Testis (tissue), 5 donors: ENCODE measurements at places on chromosomes 7 and 10.
A peak's percentile ranks its signal among the peaks of the same experiment; 100 is the strongest.

GRCh38 chr10:35413985-35414861 lies 77.9 kb downstream of the CCNY start:
- no peak for DNase-seq

DNA sequence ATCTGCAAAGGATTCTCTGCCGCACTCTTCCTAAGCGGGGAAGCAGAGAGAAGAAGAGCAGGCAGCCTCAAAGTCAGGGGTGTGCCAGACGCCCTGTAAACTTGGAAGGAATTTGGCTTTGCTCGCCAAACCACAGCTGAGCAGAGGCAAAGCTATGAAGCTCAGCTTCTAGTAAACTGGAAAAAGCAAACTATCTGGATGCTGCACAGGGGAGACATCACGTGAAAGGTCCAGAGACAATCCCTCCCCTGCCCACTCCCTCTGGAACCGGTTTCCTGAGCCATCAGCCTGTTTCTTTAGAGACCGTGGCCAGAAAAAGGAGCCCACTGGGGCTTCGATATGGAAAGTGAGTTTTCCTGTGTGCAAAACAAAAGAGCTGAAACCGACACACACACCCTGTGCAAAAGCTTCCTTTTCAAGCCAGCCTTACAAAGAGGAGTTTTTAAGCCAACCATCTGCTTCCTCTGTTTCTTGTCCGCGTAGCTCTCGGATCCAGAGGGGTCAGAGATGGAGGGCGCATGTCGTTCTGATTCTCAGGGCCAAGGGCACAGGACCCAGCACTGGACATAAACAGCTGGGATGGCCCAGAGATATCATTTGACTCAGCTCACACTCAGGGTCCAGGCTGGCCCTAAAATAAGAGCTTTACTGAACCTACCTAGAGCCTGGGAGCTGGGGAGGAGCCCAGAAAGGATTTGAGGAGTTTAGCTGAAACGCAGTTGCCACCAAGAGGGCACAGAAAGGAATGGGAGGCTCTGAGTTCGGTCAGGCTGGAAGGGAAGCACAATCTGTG lies 58.2 kb upstream of the DNAAF5 start:
- peak; percentile 83 for DNase-seq

DNA sequence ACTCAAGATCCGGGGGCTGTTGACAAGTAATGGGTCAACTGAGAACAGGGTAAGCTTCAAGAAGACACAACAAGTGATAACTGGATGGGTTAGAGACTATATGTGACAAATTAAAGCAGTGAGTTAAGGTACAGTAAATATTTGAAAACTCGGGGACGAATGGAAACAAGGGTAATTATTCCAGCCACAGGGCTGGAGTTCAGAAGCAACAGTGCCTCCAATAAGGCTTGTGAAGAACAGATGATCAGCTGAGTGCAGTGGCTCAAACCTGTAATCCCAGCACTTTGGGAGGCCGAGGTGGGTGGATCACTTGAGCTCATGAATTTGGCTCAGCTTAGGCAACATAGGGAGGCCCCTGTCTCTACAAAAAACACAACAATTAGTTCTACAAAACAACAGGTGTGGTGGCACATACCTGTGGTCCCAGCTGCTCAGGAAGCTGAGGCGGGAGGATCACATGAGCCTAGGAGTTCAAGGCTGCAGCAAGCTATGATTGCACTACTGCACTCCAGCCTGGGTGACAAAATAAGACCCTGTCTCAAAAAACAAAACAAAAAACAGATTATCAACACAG lies 20.5 kb upstream of the DLD start:
- no peak for DNase-seq

GRCh38 chr7:158809596-158809995 lies 19.7 kb downstream of the ESYT2 start:
- DNase-seq, result no peak

GRCh38 chr7:40859965-40860543 lies 725.2 kb downstream of the SUGCT start:
- no peak for DNase-seq

DNA sequence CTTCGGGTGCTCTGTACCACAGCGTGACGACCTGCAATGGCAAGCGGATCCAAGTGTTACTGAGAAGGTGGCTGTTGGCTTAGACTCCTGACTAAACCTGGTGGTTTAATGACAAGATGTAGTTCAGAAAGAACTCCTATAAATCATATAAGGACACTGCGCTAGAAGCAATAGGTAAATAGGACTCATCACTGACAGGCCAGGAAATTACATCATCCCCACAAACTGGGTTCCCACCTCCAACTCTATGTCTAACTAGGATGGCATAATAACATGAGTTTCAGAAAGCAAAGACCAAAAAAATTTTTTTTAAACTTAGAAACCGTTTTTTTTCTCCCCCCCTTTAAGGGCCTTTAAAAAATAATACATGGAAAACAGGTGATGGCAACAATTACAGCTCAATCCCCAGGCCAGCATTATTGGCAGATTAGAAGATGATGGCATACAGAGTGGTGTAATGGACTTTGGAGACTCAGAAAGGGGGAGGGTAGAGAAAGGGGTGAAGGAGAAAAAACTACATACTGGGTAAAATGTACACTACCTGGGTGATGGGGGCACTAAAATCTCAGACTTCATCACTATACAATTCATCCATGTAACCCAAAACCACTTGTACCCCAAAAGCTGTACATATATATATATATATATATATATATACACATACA lies 81.4 kb upstream of the FAM133B start:
- DNase-seq, result no peak

- no peak for DNase-seq
Observed at GRCh38 chr7:32115831-32116230, 45.6 kb upstream of the PDE1C start.

DNA sequence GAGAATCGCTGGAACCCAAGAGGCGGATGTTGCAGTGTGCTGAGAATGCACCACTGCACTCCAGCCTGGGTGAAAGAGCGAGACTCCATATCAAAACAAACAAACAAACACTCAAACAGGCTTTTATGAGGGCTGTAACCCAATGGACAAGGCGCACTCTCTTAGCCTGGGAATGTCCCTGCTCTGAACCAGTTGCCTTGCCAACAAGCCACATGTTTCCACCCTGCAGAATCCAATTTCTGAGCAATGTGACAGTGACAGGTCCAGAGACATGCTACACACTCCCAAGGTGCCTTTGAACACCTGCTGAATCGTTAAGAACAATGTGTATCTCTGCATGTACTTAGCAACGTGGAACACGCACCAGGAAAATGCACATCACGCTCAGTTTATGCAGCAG lies 186.8 kb upstream of the AUTS2 start:
- DNase-seq, result no peak

GRCh38 chr10:6239213-6239991 lies 36.7 kb downstream of the PFKFB3 start:
- no peak for DNase-seq

GRCh38 chr10:96299383-96299782 lies 4.9 kb upstream of the DNTT start:
- DNase-seq, result no peak

- no peak for DNase-seq
Observed at GRCh38 chr7:120864141-120864900, 6.4 kb upstream of the TSPAN12 start.

GRCh38 chr7:141144921-141145629 lies 71.2 kb downstream of the TMEM178B start:
- DNase-seq, result no peak

- peak; percentile 47 for DNase-seq
Observed at GRCh38 chr10:31146491-31147209, 115.0 kb upstream of the ZNF438 start.

DNA sequence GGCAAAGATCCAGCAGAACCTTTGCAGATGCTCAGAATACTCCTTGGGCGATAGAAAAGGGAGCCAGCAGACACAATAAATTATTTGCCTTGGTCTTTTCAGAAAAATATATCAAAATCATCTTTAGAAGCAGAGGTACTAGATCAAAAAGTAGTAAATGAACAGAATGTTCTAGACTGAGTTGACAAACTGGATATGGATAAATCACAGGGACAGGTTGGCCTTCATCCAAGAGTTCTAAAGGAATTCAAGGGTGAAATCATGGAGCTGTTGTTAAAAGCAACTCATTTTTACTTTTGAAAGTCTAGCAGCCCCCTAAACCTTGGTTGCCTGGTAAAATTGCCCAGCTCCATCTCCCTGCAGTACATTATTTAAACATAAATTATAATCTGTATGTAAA lies 99.1 kb downstream of the PLCE1 start:
- no peak for DNase-seq

DNA sequence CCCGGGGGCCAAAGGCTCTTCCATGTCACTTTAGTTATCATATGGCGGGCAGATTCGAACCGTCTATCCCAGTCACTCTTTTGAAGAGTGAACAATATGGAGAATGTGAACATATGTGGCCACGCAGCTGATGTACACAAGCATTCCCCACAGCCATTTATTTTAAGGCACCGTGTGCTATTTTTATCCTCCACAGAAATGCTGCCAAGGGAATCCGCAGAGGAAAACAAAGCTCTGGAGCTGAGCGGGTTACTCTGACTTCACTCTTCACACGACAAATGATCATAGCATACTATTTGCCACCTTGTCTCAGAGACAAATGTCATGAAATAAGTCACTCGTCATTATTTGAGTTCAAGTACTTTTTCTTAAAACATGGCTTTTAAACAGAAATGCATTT lies 100.3 kb downstream of the CTBP2 start:
- no peak for DNase-seq

DNA sequence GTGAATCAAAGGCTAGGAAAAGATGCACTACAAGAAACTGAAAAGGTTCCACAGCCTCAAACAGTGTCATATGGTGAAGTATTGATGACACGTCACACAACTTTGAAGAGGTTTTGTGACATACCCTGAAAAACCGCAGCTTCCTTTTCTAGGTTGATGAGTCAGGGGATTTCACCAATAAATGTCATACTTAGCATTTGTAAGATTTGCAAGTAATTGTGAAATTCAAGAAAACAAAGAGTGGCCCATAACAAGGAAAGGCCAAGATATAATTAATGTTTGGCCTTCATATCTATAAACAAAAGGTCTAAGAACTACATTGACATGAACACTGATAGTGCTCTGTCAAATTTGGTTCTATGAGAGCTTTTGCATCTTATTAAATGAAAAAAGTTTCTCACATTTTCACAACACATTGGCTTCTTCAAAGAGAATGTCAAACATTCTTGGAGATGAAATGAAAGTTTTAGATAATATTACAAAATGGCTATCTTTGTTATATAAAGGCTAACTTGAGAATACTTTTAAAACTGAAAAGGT lies 62.0 kb upstream of the NAMPT start:
- no peak for DNase-seq

GRCh38 chr7:157609516-157609915 lies 272.7 kb downstream of the DNAJB6 start:
- no peak for DNase-seq

DNA sequence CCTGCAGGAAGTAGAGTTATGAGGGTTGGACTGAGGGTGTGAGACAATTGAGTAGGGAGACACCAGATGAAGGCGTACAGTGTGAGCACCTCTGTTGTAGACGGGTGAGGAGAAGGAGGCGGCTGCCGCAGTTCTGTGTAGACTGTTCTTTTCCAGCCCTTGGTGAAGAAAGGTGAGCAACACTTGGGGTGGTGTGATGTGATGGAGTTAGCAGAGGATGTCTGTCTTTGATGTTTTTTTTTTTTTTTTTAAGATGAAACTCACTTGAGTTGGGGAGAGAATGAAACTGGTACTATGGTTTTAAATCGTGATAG lies 42.8 kb upstream of the RNF216 start:
- DNase-seq, result no peak

- no peak for DNase-seq
Observed at GRCh38 chr7:54331311-54331710, 210.9 kb upstream of the VSTM2A start.

DNA sequence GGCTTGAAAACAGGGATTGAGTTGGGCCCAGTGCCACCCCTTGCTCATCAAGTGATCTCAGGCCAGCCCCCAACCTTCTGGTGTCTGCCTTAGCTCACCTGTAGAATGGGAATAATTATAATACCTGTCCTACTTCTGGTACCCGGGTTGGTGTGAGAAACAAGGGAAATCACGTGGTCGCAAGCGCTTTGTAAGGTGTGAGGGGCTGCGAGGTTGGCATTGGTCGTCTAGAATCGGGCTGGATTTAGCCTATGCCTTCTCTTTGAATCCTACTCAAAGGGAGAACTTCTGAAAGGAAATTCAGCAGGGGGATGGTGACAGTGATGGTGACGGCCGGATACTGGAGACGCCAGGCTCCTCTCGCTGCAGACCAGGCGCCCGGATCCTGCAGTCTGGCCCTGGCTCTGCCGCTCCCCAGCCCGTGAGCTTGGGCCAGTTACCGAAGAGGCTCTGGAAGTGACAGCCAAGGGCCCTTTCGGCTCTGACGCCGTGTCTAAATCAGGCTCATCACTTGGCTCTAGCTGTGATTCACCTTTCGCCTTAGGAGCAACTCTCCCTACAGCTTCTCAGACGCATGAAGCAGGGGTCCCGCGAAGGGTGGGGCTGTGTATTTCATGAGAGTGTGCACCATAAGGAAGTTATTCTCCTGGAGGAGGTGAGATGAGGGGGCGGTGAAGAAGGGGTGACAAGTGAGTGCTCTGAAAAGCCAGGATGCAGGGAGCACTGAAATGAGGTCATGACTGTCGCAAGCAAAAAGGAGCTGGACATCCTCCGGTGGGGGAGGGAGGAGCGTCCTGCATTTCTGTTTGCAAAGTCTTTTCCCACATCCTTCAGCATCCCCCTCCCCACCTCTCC lies 4.0 kb upstream of the CREB5 start:
- peak; percentile 16 for DNase-seq

DNA sequence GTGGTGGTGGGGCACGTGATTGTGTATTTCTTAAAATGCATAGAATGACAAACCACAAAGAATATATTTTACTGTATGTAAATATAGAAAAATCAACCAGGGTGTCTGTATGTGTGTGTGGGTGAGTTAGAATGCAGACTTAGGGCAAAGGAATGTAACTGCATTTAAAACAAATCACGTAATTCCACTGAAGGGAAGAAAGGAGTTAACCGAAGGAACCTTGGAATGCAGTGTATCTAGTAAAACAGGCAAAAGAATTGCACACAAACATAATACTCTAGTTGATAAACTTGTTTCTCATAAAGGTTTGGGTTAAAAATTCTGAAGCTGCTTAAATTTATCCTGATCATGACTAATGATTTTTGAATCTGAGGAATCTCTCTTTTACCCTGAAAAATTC lies 134.9 kb downstream of the ADRA2A start:
- DNase-seq, result no peak

DNA sequence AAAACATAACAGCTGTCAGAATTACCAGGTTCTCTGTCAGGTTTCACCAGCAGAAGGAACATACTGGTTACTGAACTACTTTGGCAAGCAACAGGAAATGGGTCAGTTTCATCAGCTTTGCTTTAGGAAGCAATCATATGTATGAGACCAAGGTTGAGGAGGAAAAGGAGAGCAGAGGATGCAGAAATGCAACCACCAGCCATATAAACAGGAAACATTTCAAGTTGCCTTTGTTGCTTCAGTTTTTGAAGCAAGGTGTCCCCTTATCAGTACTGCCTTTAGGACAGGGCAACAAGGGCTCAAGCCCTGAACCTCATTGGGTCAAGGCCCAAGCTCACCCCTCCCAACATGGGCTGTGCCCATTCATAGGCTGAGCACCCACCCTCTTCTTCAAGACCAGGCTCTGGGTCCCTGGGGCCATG lies 10.2 kb downstream of the HIPK2 start:
- DNase-seq, result no peak

GRCh38 chr7:40475681-40475982 lies 340.8 kb downstream of the SUGCT start:
- no peak for DNase-seq
